ENCODE measurements at places on chromosomes 4 and X. TPM values are rescaled to one million over a fixed set of nuclear protein-coding genes. Genes with fewer than 3 reads are reported as not detected.

The PDGFC gene
- not detected for total RNA-seq

DNA sequence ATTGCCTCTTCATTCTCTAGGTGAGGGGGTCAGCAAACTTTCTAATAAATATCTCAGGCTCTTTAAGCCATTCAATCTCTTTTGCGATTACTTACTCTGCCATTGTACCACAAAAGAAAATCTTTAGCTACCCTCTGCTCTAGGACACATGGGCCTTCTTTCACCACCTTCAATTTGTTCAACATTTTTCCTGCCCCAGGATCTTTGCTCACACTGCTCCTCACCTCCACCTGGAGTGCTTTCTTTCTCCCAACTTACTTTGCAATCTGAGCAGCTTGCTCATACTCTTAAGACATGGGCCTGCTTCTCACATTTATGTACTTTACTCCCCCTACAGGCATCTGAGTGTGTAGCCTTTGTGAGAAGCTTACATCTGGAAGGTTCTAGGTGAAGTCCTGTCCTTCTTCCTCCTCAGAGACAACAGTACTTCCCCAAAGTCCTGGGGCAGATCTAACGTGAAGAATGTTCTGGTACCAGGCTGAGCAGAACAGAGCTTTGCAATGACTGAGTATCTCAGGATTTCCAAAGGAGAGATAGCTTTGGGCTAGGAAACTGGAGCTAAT, 55.0 kb upstream of the PRDM5 start:
- peak; percentile 70 for DNase-seq

The TMEM156 gene
- 29.4 TPM for total RNA-seq

DNA sequence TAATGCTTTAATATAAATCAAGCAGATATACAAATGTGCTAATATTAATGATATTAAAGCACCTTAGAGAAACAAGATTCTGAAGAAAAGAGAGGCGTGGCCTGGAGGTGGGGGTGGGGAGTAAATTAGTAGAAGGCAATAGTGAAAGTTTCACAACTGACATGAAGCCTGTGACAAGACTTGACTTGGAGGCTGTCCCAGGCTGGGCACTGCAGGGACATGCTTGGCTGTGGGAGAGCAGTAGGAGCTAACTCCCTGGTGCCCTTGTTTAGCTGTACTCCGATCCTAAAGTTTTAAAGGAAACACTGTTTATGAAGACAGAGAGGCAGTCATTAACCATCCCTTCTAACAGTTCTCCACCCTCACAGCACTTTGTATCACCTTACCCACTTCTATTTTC, 239.0 kb upstream of the MAB21L2 start:
- no peak for DNase-seq

The GK2 gene
- not detected for total RNA-seq

GRCh38 chrX:137032341-137032694, 1.5 kb downstream of the GPR101 start:
- DNase-seq: no peak

The NEIL3 gene
- 22.9 TPM for total RNA-seq

DNA sequence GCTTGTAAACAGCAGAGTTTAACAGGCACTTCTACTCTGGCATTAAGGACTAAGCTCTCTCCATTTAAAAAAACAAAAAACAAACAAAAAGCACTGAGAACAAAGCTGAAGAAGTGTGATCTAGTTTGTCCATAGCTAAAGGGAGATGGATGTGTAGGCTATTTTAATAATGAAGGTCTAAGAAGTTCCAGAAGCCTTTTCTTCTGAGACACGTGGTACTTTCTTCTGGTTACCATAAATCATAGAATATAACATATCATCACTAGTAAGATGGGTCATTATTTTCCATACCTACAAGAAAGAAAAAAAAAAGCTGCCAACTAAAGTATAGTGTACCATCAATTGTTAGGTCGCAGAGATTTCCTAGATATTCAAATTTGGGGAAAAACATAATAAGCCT, 722 bp upstream of the NBDY start:
- peak; percentile 38 for DNase-seq

The DMRTC1 gene
- not detected for total RNA-seq

DNA sequence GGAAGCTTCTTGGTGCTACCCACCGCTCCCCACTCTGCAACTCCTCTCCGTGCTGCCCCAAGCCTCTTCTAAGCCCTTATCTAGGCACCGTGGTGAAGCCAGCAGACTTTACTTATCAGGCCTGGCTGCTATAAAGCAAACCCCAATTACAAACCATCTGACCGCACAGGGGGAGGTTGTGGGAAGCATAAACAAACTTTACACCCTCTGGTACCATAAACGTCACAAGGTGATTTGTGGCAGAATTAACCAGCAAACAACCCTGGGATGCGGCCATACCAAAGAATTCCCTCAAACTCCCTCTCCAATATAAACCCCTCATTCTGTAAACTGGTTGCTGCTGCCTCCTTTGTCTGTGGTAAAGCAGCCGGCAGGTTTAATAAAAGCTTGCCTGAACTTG, 55.2 kb downstream of the MAGEC2 start:
- no peak for DNase-seq
